NCI-H524 (cell line): ENCODE measurements at places on chromosomes 11 and 22.

- DNase-seq, result no peak
Measured at GRCh38 chr11:70778883-70779282, 380.6 kb downstream of the CTTN start.

- no peak for DNase-seq
Measured at GRCh38 chr11:76640501-76640900, 30.0 kb downstream of the LRRC32 start.

DNA sequence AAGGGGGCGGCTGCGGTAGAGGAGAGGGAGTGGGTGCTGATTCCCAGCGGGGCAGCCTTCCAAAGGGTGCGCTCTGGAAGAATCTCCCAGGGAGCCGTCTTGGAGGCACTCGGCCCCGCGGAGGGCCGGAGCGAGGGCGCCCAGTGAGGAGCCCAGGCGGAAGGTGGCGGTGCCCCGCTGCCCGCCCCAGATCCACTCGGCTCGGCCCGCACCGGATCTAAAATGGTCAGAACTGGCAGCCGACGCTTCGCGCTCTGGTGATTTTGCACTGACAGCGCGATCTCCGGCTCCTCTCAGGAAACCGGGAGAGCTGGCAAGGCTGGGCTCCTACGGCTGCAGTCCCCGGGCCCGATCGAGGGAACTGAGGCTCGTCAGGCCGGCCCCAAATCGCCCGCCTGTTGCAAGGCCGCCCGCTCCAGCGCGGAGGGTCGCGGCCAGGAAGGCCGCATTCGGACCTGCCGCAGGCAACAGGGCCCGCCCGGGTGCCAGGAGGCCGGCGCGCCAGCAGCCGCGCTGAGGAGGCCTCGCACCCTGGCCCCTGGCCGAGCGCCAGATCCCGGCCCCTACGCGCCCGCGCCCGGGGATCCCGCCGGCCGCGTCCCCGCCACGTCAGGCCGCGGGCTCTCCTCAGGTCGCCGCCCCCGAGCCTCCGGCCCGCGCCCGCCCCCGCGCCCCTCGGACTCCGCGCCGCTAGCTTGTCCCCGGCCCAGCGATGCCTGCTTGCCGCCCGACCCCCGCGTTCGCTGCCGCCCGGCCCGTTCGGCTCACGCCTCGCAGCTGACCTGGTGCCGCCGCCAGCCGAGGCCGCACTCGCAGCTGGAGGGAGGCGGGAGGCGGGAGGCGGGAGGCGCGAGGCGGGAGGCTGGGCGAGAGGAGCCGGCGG lies at the start of gene KLHL22:
TSS of gene KLHL22 (minus strand) at position 818 of the 883 bp plus-strand sequence. CDS start 6,584 bp downstream, outside the sequence.
- peak; percentile 67 for DNase-seq

- DNase-seq, result peak; percentile 39
Measured at GRCh38 chr11:131246663-131247062, 123.8 kb upstream of the NTM start.

DNA sequence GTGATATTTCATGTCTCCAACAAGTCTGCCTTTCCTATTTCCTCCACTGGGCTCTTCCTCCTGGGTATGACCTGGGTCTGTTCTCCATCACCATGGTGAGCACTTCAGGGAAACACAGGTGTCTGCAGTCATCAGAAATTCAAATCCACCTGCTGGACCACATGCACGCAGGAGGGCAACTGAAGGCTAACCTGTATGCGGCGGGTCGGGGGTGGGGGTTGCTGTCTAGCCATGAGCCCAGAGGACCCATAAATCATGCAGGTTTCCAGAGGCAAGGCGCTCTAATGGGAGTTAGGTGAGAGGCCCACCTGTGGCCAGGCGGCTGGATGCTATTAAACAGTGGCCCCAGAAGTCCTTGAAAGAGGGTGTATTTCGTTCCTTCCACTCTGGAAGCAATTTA lies 11.1 kb upstream of the PAMR1 start:
- DNase-seq, result no peak

DNA sequence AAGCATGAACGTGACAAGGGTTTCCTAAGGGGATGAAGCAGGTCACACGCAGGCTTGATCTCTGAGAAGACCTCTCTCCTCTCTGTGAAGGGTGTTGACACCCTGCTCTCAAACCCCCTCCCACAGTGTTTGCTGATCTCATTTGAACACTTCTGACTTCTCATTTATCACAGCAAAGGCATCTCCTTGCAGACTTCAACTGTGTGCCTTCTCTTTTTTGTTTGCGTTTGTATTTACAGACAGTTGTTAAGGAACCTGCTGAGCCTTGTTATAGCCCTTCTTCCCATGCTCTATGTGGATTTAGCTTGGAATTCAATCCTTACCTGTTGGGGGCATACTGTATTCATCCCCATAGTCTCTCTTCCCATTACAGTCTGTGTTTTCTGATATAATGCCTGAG lies 206.5 kb downstream of the NELL1 start:
- DNase-seq, result no peak

- DNase-seq, result no peak
Measured at GRCh38 chr11:66870616-66871520, 14.0 kb downstream of the LRFN4 start.

DNA sequence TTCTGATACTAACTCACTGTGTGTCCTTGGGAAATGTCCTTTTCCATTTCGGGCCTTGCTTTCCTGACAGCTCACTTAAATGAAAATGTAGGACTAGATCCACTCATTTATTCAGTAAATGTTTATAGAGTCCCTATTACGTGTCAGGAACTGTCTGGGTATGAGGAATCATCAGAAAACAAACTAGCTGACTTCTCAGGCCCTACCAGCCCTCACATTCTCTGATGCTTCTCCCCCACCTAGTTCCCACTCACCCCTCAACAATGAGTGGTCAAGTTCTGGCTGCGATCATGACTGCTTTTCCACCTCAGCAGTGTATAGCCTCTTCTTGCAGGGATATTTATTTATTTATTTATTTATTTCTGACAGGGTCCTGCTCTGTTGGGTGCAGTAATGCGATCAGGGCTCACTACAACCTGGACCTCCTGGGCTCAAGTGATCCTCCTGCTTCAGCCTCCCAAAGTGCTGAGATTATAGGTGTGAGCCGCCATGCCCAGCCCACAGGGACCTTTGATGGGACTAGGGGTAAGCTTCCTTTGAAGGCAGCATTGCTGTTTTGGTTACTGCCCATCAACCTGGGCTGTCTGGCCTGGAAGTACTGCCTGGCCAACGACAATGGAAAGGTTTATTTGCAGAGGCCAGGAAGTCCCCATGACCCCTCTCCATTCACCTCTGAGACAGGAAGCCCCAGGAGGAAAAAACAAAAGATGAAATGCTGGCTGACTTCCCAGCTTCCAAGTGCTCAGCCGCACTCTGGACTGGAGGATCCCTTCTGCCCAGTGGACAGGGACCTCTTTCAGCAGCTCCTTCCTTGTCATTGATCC lies 33.1 kb upstream of the POLD3 start:
- no peak for DNase-seq

GRCh38 chr11:35671396-35672127 lies 9.0 kb downstream of the TRIM44 start:
- no peak for DNase-seq

- DNase-seq, result no peak
Measured at GRCh38 chr11:72752088-72752914, at the start of gene ARAP1. ARAP1 (minus strand) TSS chr11:72752408; CDS start chr11:72727128, 25,280 bp downstream.

GRCh38 chr22:50490531-50491308 lies 4.1 kb downstream of the MIOX start:
- no peak for DNase-seq

GRCh38 chr11:84812471-84812969 lies 814.6 kb downstream of the DLG2 start:
- peak; percentile 77 for DNase-seq

GRCh38 chr11:101516546-101516945 lies 67.3 kb downstream of the TRPC6 start:
- no peak for DNase-seq

DNA sequence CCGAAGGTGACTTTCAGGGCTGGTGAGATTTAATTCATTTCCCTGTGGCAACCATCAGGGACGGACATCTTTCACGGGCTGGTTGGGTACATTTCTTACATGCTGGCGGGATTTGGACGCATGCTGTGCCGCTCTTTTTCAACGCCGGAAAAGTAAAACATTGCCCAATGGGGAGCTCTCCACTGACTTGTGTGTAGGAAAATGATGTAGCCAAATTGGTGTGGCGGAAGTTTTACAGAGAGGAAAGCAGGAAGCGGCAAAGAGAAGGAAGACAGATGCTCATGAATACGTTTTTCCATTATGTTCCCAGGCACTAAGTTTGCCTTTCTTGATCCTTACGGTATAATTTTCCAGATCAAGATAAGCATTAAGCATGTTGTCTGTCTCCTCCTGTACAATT lies 375.8 kb downstream of the NTM start:
- DNase-seq, result no peak

- DNase-seq, result no peak
Measured at GRCh38 chr22:39300186-39300830, 19.1 kb downstream of the RPL3 start.

GRCh38 chr11:45323601-45324249 lies 37.6 kb upstream of the SYT13 start:
- no peak for DNase-seq

DNA sequence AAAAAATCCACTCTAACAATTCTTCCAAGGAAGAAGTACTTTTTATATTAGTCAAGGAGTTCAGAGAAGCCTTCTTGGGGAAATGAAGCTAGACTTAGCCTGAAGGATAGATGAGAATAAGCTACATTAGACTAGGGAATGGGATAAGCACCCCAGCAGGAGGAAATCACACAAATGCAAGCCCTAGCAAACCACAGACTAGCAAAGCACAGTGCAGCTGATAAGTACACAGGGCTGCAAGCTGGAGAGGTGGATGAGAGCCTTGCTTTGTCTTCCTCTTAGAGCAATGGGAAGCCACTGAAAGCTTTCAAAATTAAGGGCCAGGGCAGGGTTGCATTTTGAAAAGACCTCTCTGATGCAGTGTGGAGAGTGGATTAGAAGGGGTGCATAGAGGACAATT lies 946.2 kb downstream of the LRRC4C start:
- DNase-seq, result no peak

- DNase-seq, result no peak
Measured at GRCh38 chr11:96006037-96006436, 82.1 kb upstream of the MTMR2 start.

DNA sequence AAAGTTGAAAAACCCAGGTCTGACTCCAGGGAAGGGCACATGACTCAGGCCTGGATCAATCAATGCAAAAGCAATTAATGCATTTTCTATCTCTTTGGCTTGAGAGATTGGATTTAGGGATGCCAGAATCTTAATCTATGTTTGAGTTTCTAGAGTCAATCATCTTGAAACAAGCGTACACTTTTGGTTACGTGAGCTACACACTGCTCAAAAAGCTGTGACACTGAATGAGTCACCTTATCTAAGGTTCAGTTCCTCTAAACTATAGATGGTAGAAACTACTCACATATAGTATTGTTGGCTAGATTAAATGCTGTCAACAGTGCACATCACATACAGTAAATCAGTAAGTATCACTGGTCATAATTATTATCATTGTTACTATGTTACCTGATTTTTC lies 24.2 kb downstream of the MRE11 start:
- DNase-seq, result no peak

DNA sequence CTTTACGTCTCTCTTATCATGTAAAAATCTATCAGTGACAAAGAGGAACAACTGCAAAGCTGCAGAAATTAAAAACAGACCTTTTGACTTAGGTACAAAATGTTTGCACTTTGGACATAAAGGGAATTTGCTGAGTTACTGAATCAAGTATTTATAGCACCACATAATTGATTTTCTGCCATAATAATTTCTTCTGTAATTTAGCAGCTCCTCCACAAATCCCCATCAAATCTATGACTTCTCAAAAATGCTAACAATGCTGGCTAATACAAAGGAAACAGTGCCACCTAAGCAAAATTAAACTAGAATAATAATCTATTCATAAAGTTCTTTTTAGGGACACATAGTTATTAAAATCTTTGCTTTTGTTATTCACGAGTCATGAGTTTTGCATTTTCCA lies 215.1 kb downstream of the SWAP70 start:
- DNase-seq, result no peak

DNA sequence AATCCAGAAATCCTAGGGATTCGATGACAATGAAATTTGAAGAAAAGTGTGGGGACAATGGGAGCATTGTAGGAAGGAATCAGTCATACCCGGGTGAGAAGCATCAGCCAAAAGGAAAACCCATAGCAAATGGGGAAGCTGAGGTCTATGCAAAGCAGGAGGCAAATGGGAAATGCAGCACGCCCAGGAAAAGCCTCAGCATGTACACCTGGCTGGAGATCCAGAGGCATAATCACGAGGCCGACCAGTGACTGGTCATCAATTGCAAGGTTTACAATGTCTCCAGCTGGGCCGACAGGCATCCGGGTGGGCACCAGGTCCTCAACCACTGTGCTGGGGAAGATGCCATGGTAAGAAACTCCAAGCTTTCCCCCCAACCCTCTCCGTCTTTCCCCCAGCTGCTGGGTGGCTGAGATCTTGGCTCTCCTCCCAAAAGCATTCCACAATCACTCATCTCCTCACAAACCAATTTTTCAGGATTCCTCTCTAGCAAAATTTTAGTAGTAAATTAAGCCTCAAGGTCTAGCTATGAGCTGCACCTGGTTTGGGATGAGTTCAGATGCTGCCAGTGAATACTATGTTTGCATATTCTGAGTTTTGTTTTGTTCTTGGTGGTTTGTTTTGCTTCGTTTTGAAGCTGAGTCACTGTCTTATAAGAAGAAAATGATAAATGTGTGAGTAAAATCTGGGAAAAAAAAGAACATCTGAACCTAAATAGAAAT lies 98.0 kb upstream of the OR5AK2 start:
- no peak for DNase-seq

GRCh38 chr22:35872451-35872850 lies 154.8 kb downstream of the APOL5 start:
- DNase-seq, result no peak

GRCh38 chr11:117908109-117908895 lies 20.9 kb downstream of the TMPRSS13 start:
- DNase-seq, result no peak

- no peak for DNase-seq
Measured at GRCh38 chr11:43927925-43928707, 14.3 kb upstream of the C11orf96 start.

GRCh38 chr11:57487920-57488659 lies 27.4 kb downstream of the SLC43A1 start:
- DNase-seq, result no peak

DNA sequence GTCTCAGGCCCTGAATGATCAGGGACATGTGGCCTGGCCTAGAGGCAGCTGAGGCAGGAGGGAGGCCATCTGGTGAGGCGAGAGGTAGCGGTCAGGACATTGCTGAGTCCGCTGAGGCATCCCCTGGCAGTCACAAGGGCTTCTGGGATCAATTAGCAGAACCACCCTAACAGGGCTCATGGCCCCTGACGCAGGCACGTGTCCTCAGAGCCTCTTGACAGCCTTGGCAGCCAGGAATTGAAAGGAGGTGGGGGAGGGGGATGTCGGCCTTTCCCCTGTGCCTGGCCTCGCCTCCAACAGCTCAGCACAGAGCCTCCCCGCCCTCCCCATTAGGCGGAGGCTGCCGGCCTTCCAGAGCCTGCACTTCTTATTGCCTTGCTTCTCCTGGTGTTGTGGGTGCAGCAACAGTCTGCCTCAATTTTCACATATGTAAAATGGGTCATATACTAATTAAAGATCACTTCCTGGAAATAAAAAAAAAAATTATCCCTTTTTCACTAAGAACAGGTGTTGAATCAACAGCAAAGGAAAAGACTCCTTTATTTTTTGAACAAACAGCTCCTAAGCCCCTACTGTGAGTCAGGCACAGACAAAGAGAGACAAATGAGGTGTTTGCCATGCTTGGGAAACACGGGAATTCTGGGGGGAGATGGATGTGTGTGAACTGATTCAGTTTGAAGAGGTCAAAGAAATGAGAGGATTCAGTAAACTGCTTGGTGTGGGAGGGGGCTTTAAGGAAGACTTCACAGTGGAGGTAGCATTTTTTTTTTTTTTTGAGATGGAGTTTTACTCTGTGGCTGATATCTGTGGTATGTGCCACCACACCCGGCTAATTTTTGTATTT lies 55.3 kb downstream of the NFAM1 start:
- DNase-seq, result peak; percentile 97

GRCh38 chr11:62921573-62922188 lies 518 bp upstream of the CHRM1 start:
- peak; percentile 38 for DNase-seq
